ENCODE measurements at places on chromosomes 3 and 15.

GRCh38 chr3:52857864-52858263 is 23.0 kb upstream of the MUSTN1 start:
- DNase-seq: no peak

DNA sequence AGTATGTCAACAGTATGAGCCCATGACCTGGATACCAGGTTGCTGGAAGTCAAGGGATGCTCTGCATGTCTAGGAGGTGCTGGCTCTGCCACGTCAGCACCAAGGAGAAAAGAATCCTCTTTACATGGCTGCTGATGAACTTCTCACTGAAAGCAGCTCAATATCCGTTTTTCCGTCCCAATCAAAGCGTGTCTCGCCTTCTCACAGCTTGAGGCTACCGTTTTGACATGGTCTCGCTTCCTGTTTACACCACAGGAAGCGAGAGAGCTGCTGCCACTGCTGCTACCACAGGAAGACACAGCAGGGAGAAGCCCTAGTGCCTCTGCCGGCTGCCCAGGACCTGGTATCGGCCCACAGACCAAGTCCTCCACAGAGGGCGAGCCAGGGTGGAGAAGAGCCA is 27.3 kb downstream of the STARD5 start:
- DNase-seq: no peak

DNA sequence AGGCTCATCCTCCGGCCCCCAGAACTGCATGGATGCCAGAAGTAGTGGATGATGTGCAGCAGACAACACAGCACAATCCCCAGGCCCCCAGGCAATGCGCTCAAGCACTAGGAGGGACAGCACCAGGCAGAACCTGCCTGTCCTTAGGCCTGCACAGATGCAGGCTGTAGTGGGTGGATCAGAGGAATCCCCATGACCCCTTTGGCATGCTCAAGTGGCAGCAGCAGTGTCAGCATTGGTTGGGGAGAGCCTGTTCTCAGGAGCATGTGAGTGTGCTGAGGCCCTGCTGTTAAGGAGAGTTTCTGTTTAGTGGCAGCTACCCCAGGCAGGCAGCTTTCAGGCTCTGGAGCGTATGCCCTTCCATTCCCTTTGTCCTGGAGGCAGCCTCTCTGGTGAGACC is 25.1 kb upstream of the CD200R1L start:
- DNase-seq: no peak

- DNase-seq: no peak
These were observed 375.9 kb downstream of the RSL24D1 start for GRCh38 chr15:54820811-54821210.

DNA sequence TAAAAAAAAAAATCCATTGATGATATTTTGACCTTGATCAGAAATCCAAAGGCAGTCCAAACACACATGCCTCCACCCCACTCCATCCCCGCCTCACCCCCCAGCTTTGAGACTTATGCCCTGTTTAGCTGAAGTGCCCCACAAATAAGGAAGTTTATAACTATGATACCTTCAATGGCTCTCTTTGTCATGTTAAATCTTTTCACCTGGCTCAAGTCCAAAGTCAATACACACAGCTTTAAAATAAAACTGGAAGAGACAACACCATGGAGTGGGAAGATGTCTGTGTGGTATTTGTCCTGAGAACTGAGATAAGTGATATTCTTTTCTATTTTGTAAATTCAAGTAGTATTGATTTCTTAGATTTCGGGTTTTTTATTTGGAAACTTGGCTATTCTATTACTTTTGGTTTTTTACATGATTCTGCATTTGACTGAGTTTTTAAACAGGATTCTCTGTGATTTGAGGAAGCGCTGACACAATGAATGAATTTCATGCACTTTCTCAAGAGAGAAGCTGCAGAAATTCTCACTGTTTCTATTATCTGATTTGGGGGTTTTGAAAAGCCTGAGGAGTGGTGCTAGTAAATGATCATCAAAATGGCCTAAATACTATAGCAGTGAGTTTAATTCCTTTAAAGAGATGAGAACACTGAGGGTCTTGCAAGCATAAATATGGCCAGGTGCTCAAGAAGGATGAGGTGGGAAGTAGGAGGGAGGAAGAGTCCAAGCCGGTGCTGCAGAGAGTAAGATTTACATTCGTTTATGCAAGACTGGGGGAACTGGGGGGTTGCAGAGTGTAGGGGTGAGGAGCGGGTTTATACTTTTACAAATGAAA is 5.2 kb downstream of the FOXB1 start:
- DNase-seq: no peak

All from NCI-H2107 (cell line).